CD4-positive, alpha-beta T cell treated with Interleukin-15 for 4 hours (primary cell): ENCODE measurements at places on chromosomes 4 and X.

GRCh38 chr4:2301225-2301642 is 39.3 kb upstream of the MXD4 start:
- DNase-seq: no peak

- no peak for DNase-seq
Measured at GRCh38 chr4:138977524-138977923, 38.1 kb upstream of the NOCT start.

DNA sequence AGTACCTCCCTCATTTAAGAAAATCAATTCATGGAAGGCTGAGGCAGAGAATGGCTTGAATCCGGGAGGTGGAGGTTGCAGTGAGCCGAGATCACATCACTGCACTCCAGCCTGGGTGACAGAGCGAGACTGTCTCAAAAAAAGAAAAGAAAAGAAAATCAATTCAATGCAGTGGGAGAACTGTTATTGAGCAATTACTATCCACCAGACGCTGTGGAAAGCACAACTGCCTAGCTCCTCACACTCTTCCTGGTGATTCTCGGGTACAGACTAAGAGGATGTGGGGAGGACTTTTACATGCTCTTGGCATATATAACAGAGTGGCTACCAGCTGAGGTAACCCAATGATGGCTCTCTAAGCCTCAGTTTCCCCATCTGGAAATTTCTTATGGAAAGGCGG is 2.7 kb upstream of the TMSB4X start:
- no peak for DNase-seq

DNA sequence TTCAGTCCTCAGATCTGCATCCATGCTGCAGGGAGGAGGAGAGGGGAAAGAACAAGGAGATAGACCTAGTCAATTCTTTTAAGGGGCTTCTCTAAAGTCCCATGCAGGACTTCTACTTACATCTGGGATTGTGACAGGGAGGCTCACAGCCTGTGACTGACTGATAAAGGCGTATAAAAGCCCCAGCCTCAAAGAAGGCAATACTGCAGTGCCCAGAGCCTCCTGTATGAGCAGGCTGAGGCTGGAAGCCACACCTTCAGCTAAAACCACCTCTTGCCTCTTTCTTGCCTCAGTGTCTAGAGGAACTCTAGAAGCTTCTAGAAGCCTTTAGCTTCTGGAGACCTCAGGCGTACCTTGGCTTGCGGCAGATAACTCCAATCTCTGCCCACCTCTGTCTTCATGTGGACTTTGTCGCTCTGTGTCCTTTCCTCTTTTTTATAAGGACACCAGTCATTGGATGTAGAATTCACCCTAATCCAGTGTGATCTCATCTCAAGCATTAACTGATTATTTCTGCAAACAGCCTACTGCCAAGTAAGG is 6.0 kb upstream of the ZCCHC4 start:
- no peak for DNase-seq

DNA sequence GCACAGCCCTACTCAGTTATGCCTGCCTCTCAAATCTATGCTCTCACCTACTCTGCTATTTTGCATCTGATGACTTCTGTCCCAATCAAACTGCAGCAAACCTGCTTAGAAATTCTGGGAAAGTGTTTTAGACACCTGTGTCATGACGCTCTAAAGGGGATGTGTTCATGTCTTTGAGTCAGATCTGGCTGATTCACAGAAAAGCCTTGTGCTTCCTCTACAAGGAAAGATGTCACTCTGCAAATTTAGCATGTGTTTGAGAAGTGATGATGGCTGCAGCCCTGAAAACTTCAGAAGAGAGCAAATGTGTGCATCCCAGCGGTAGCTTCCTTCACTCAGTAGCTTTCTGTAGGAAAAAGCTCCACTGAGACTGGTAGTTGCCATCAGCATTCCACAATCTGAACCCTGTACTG is 235.4 kb downstream of the MGST2 start:
- DNase-seq: no peak
